ENCODE measurements at places on chromosomes 12 and 14.

- H3K4me3 ChIP-seq = no peak overlapping the region
- H3K27ac ChIP-seq = no peak overlapping the region
- no peaks in the 10 kb centered on the region for H3K36me3 ChIP-seq
- no peak for DNase-seq
Observed at GRCh38 chr12:108933949-108934348, 54.1 kb downstream of the DAO start.

DNA sequence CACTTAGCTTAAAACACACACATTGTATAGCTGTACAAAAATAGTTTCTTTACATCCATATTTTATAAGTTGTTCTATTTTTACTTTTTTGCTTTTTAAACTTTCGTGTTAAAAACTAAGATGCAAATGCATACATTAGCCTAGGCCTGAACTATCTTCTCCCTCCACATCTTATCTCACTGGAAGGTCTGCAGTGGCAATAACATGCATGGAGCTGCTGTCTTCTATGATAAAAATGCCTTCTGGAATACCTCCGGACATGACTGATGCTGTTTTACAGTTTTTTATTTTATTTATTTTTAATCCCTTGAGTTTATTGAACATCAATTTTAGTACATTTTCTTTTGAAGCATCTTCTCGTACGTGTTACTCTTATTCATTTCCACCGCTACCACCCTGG lies 112.3 kb upstream of the TSPAN8 start:
- no peaks in the 10 kb centered on the region for H3K36me3 ChIP-seq
- DNase-seq = no peak
- H3K27ac ChIP-seq = no peak overlapping the region
- no peak overlapping the region for H3K4me3 ChIP-seq
- H3K27me3 ChIP-seq = no peaks in the 10 kb centered on the region

DNA sequence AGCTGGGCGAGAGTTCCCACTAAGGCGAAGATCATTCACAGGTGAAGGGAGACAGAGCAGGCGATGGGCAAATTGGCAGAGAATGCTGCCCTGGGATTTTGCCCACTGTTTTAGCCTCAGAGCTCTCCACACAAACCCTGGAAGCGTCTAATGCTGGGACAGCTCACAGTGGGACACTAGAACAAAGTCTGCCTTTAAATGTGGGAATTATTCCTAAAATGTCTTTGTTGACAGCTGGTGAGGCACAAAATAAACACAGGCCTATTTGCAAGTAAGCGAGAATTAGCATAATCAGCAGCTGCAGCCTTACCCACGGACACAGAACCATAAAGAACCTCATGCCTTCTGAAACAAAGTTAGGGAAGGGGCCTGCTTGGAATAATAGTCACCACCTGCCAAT lies 824.5 kb downstream of the AACS start:
- no peak for DNase-seq
- H3K36me3 ChIP-seq = peaks cover 59% of the 10 kb centered on the region
- peaks cover 10% of the 10 kb centered on the region for H3K27me3 ChIP-seq
- no peaks in the 10 kb centered on the region for H3K4me1 ChIP-seq
- no peak overlapping the region for H3K4me3 ChIP-seq

DNA sequence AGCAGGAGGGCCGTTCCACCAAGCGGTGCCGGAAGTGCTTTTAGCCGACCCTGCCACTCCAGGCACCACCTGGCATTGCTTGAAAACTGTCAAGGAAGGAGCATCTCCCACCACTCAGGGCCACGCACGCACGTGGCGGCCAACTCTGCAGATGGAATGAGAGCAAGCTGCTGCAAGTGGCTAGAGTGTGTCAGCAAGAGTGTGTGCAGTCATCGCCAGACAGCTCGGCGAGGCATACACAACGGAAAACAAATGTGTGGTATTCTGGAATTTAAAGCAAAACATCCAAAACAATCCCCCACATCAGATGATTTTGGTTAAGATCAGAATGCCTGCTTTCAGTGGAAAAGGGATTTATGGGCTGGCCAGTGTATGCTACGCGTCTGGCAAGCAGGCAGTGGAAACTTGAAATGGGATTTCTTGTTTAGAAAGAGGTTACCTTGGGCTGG lies 11.2 kb downstream of the CD9 start:
- H3K4me3 ChIP-seq = no peak overlapping the region
- peaks cover 42% of the 10 kb centered on the region for H3K36me3 ChIP-seq
- peaks cover 95% of the 10 kb centered on the region for H3K4me1 ChIP-seq
- no peaks in the 10 kb centered on the region for H3K27me3 ChIP-seq
- peak overlapping the region; percentile 100 for H3K27ac ChIP-seq

DNA sequence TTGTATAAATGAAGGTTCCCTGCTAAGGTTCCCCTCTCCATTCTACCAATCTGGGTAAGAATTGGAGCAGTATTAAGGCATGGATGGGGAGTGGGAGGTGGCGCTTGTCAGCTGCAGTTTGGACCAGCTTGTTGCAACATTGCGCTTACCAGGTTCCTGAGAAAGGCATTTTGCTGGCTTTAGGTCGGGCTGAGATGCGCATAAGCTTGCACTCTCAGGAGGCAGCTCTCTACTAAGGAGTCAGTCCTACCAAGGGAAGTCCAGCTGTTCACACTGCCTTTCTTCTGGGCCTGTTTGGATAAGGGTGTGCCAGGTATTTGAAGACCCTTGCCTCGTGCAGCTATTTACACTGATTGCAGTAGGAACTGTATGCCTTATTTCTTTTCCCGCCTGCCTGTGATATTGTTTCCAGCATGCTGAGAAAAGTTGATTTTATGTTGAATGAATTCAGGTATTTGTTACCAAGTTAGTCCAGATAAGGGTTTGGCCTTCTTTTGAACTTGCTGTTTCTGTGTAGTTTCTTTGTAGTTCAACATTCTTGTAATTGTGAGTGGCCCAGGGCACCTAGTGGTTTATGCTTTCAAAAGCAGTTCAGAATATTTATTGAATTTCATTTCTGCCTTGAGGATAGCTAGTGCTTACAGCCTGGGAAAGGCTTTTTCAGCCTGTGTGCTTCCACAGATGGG lies 2.6 kb downstream of the MLEC start:
- peak overlapping the region; percentile 87 for H3K4me3 ChIP-seq
- DNase-seq = peak; percentile 30
- peaks cover 6% of the 10 kb centered on the region for H3K36me3 ChIP-seq
- H3K4me1 ChIP-seq = peaks cover 63% of the 10 kb centered on the region

DNA sequence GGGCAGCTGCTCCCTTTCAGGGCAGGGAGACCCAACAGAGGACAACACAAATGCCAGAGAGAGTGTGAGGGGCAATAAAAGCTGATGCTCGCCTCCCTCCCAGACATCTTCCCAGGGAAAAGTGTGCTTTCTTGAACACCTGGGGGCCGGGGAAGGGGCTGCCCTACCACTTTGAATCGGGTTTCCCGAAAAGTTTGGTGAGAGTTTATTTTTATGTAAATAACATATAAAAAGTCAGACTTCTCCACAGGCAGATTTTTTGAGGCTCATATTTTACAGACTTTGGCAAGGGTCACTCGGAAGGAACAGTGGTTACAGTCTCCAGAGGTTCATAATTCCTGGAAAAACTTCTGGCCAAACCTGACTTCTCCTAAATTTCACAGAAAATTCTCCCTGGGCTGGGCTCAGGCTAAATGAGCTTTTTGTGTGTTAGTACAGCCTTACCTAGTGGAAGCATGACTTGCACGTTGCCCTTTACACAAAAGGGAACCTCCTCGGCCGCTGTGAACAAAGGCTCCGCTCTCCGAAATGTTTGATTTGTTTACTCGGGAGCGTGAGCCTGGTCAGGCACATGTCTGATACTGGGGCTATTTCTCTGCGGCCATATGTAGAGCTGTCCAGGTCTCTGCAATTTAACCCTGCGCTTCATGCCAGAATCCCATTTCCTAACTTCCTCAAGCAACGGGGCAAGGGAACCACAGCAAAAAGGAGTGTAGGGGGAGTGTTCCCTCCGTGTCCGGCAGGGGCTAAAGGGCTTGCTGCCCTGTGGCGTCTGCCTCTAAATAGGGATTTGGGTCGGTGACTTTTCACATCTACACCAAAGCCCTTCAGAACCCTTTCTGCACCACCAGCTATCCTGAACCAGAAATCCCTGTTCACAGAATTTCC lies 3.4 kb downstream of the RTL1 start:
- H3K27ac ChIP-seq = peak overlapping the region; percentile 60
- H3K4me3 ChIP-seq = peak overlapping the region; percentile 65
- peak; percentile 21 for DNase-seq

DNA sequence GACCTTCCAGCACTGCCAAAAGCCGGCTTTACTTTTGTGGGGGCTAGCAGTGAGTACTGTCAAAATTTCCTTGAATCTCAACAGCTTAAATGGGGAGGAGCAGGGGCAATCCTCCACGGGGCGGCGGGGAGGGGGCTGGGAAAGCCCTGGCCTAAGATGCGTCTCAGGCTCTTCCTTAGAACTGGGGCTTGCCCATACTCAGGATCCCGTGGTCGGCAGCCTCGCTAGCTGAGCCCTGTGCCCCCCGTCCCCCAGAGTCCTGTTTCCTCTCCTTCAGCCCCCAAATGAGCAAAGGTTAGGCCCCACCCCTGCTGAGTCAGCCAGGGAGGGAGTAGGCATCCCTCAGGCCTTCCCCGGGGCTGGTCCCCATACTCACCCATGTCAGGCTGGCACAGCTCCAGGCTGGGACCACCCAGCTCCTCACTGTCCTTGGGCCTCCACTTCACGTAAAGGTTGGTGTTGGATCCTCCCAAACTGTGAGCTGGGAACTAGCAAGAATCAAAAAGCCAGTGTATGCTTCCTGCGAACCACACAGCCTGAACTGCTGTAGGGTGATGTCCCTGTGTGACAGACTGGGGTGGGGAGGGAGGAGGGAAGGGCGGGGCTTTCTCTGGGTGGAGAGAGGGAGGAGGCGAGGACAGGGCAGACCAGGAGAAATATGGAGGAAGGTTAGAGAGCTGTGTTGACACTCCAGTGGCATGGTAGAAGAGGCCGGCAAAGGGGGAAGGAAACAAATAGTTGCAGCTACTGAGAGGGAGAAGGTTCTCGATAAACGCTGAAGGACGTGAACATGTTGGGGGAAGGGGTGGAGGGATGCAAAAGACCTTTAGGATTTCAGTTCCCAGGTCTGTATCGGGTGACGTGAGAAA lies 5.9 kb upstream of the BAZ2A start:
- H3K27me3 ChIP-seq = no peaks in the 10 kb centered on the region
- peak overlapping the region; percentile 97 for H3K4me3 ChIP-seq
- H3K4me1 ChIP-seq = peaks cover 50% of the 10 kb centered on the region
- peak; percentile 75 for DNase-seq
- peak overlapping the region; percentile 99 for H3K27ac ChIP-seq
- H3K36me3 ChIP-seq = peaks cover 32% of the 10 kb centered on the region

All from WTC11 (cell line).